ENCODE measurements at places on chromosomes 4 and X.

DNA sequence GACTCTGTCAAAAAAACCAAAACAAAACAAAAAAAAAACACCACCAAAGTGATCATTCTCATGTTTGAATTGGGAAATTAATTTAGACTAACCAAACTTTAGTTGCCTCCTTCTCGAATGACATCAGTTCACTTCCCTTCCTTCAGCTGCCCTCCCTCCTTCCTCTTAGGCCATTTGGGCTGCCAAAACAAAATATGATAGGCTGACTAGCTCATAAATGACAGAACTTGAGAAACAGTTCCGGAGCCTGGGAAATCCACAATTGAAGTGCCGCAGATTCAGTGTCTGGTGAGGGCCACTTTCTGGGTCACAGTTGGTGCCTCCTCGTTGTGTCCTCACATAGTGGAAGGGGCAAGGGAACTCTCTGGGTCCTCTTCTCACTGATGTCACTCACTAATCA is 16.1 kb upstream of the WAS start:
- DNase-seq: no peak

DNA sequence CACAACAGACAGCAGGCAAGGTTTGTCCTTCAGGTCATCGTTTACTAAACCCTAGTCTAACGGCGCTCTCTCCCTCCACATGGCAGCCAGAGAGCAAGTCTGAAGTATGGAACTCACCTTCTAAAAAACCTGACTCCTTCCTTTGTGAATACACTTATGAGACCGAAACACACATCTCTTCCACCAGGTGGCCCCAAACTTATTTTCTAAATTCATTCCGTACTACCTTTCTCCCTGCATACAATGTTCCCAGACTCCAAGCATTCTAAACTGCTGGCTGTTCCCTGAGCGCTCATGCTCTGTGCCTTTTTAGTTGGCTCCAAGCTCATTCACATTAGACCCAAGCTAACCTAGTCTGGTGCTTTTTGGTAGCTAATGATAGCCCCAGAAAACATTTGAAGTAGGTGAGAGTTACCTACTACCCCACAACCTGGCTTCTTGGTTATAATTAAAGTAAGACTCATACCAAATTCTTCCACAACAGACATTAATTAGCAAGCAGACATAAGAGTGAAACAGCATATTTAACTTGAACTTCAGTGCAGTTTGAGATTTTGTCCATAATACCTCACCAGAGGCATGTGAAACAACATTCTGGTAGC is 67.6 kb upstream of the DCLK2 start:
- no peak for DNase-seq

- DNase-seq: no peak
Measured at GRCh38 chr4:107815158-107815557, 9.6 kb upstream of the SGMS2 start.

- no peak for DNase-seq
Measured at GRCh38 chrX:153670748-153671588, 2.6 kb downstream of the PNCK start.

DNA sequence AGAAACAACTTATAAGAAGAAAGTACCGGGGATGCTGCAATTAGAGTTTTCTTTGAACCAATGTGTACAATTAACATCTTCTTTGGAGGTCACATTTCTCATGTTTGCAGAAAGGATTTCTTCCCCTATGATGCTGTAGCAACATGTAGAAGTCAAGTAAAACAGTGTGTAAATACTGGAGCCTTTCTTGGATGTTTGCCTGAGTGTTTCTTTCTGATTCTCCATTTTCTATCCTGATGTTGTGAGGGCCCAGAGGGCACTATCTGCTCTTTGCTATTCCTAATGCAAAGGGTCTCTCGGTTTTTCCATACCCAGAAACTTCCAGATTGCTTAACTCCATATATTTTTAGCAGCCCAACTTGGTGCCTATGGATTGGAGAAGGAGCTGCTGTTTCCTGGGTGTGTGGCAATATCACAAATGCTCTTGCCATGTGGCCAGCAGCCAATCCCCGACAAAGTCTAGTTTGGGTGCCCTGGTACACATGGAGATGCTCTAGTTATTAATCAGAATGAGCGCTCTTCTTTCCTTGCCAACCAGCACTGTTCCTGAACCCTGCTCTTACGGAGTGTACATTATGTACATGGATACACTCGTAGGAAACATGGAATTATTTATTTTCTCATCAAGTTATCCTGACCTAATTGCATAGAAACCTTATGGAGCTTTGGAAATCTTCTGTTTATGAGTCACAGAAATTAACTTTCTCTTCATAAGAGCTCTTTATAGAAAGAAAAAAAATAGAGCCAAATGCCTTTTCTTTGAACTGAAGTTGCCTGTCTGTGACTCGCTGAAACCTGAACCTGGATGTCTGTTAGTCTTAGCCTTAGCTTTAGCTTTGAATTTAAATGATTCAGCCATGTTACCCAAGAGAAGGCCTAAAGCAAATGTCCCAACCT is 67.0 kb upstream of the GPC4 start:
- no peak for DNase-seq

GRCh38 chrX:68079961-68080360 is 353.3 kb downstream of the OPHN1 start:
- no peak for DNase-seq

DNA sequence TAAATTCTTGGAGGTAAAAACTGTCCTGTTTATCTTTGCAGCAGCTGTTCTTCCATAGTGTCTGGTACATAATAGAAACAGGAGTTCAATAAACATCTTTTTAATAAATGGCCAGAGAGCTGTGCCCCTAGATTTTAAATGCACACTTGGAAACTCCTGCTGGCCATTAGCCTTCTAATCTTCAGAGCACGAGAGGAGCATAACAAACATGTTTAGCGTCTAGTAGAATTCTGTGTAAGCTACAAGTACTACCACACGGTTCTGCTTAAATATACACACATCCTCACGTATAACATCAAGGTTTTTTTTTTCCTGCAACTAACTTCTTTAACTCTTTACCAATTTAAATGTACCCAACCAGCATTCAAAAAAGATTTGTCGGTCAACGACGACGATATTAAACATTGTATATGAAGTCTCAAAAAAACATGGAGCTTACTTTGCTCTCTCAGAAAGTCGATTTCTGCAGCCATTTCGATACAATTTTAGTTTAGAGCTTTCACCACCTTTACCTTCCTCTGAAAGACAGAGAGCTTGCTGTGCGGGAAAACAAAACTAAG is 628 bp downstream of the SCLT1 start:
- no peak for DNase-seq

GRCh38 chr4:143514497-143514896 is 995 bp downstream of the SMARCA5 start:
- DNase-seq: no peak

- no peak for DNase-seq
Measured at GRCh38 chrX:97155816-97156215, 272.1 kb downstream of the RPA4 start.

DNA sequence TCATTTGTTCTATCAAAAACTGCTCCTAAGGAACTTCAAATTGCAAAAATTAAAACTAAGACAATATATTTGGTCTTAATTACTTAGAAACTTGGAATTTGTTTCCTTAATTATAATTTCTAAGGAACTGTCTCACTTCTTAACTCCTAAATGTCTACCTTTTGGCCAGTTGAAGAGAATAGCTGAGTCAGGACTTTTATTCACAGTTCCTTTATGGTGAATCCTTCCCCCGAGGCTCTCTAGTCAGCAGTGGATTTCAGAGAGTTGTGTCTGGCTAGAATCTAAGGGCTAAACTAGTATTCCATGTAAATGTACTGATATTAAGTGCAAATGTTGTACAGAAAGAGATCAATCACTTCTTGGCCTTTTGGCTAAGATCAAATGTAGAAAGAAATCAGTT is 69.3 kb downstream of the AMMECR1 start:
- DNase-seq: no peak

Data from activated gamma-delta T cell (primary cell).